ENCODE measurements at places on chromosomes 12 and 14. TPM values are rescaled to one million over a fixed set of nuclear protein-coding genes. Genes with fewer than 3 reads are reported as not detected.

The CPSF6 gene
- total RNA-seq = 70.2 TPM

The AQP2 gene
- total RNA-seq = not detected

The ACOT4 gene
- 1.4 TPM for total RNA-seq

The SLC17A8 gene
- total RNA-seq = not detected

DNA sequence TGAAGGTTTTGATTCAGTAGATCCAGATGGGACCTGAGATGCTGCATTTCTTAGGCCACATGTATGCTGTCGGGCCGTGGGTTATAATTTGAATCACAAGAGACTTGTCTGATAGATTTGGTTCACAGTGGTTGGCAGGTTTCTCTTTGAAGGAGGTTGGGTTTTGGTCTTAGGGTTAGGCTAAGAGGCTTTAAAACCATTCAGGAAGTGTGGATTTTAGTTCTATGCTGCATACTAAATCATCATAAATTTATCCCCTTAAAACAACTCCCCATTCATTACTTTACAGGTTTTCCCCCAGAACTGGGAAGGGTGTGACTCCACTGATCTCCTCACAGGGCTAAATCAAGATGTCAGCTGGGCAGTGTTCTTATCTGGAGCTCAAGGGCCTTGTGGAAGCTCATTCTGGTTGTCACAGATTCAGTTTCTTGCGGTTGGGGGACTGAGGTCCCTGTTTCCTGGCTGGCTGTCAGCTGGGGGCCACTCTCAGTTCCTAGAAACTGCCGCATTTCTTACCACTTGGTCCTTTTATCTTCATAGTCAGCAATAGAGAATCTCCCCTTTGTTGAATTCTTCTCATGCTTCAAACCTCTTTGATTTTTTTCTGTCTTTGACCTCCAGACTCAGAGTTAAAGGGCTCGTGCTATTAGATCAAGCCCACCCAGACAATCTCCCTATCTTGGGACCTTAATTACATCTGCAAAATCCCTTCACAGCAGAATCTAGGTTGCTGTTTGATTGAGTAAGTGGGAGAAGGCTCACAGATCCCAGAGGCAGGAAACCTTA is 20.6 kb upstream of the PCNX1 start:
- no peak for DNase-seq

GRCh38 chr12:40942326-40942725 is 245.8 kb upstream of the PDZRN4 start:
- DNase-seq = no peak

GRCh38 chr14:100141098-100141497 is 18.3 kb downstream of the DEGS2 start:
- DNase-seq = no peak

DNA sequence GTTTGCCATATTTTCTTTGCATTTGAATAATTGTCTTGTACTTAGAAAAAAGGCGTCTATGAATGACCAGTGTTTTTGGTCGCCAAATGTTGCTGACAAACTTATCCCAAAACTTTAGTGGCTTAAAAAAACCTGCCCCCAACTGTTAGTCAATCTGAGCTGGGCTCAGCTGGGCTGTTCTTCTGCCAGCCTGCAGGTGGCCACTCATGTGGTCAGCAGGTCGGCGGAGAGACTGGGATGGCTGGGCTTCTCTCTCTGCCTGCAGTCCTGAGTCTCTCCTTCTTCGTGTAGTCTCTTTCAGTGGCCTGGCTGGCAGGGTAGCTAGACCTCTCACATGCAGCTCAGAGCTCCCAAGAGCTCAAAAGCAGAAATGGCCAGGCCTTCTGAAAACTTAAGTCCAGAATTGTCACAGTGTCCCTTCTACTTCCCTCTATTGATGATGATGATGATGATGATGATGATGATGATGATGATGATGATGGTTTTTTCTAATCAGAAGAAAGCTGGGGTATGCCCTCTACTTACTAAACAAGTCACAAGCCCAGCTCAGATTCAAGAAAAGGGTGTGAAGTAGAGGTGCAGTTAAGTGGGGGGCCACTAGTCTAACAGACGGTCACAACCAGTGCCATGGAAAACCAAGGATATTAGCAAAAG is 87.9 kb downstream of the PTPN11 start:
- DNase-seq = no peak

GRCh38 chr14:91283666-91284065 is 39.2 kb upstream of the GPR68 start:
- DNase-seq = no peak

Data from osteocyte (in vitro differentiated cells).